Stimulated activated CD8-positive, alpha-beta memory T cell treated with anti-CD3 and anti-CD28 coated beads, Interleukin-15, amount 100 ng/mL, for 24 hours (primary cell): ENCODE measurements at places on chromosomes 3 and 15.

- DNase-seq = no peak
Measured at GRCh38 chr15:77688266-77688665, 55.6 kb upstream of the LINGO1 start.

DNA sequence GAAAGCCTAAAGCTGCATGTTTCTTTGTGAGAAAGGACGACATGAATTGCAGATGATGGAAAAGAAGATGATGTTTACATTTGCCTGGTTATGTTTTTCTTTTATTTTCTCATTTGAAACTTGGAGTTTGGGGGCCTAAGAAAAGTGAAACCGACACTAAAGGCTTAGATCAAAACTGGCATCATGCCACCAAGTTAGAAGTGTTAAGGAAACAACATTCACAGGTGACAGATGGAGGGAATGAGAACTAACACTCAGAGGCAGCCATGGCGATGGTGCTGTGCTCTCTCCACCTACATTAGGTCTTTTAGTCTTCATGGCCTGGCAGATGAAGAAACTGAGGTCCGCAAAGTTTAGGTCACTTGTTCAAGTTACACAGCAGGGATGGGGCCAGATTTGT, 923.6 kb downstream of the TUSC7 start:
- no peak for DNase-seq

DNA sequence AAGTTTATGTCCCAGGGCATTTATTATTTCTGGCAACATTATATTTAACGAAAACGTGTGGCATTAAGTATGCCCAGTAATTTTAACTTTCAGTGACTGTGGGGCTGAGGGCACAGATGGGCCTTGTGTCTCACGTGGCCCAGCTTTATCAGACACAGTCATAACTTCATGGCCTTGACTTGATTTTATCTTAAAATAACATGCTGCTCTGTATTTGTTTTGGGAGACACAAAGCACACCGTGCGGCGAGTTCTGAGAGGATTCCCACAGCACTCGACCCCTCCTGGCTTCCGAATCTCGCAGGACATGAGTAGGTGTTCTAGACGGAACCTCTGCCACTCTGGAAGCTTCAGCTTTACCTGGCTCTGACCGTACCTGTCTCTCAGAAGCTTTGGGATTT, 180.8 kb downstream of the ADAMTS17 start:
- DNase-seq = no peak

DNA sequence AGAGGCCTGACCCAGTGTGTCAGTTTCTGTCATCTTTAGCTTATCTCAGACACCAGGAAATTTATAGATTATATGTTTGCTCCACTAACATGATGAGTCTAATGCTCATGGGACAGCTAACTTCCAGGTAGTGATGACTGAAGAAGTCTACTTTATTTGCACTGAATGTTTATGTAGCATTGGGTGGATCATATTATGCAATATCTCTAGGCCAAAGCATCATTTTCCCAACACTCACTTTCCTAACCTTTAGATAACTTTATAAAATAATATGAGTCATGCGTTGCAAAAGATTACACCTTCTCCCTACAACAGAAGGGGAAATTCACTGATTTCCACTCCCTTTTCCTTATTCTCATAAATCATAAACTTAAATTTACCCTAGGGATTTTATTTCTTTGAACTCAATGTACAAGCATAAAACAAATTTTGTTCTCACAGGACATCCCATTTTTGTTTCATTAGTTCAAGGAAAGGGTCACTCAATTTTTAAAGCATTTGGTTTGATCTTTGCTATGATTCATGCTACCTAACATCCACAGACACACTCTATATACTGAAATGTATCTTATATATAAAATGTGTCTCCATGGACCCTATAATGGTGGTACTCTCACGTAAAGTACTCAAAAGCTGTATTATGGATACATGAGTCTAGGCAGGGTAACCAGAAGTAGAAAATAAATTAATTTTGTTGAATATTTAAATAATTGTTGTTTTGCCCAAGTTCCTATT, 225.2 kb downstream of the WDR72 start:
- no peak for DNase-seq

DNA sequence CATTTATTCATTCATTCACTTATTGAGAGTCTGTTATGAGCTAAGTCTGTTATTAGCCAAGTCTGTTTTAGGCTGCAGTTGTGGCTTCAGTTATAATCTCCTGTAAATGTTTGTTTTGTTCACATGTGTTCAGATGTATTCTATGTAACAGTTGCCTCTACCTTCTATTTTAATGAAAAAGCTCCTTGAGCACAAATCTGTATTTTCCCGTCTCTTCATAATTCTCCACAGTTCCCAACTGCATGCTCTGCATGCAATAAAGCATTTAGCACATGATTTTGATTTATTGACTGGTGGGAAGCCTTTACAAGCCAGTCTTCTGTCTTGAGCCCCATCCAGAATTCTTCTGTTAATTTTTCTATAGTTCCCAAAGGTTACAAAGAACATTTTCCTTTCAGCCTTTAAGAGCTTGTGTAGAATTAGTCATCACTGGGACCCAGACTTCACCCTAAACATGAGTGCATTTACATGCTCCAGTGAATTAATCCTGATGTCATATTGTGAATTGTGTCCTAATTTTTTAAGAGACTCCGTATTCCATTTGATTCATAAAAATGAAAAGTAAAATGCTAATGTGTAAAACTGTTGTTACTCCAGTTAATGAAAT, 122.3 kb upstream of the NR2E3 start:
- no peak for DNase-seq

DNA sequence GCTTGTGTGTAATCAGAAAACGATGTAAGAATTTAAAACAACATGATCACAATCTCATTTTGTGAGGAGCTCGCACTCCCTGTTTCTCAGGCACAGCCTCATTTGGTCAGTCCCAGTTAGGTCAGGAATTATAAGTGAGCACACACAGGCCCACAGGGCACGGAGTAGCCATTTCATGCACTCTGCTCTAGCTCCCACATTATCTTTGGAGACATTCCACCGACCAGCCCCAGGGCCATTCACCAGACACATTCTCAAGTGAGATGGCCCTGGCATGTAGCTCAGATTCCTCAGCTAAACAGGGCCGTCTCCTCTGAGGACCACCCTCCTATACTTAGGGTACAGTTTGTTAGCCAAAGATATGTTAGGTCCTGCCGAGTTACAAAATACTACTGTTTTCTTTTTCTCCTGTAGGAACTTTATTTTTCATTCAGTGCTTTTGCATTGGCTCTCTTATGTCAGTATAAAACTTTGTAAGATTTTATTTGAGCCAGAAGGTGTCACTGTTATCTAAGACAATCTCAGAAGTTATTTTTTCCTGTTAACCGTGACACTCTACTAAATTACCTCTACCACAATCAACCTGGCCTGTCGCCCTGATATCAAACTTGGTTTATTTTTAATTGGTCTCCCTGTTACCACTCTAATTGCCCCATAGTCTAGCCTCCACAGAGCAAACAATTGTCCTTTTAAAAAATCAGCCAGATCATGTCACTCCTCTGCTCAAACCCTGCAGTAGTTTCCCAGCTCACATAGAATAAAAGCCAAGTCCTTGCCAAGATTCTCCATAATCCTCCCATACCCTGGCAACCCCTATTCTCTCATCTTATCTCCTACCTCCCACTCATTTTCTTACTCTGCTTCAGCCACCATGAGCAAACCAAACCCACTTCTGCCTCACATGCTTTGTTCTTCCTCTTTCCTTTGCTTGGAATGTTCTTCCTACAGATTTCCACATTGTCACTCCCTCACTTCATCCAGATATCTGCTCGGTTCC, 105.7 kb downstream of the PPP2R3A start:
- DNase-seq = no peak

DNA sequence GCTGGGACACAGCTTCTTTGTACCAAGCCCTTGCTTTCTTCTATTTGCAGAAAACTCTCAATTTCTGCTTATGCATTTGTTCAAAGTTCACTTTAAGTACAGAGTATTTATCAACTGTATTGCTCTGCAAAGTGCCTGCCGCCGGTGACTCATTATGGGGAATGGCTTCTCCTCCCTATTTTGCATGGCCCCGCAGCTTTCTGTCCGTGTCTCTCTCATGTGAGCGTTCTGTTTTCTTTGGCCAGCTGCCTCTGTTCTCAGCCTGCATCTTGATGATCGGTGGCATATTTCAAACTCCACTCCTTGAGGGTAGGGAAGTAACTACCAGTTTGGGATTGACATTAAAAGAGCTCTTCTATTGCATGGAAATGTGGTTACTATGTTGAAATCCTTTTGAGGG, 28.6 kb upstream of the ST8SIA2 start:
- no peak for DNase-seq

GRCh38 chr15:81176291-81176893, 20.3 kb upstream of the IL16 start:
- DNase-seq = no peak

- no peak for DNase-seq
Measured at GRCh38 chr3:63151897-63152296, 126.2 kb upstream of the SYNPR start.

DNA sequence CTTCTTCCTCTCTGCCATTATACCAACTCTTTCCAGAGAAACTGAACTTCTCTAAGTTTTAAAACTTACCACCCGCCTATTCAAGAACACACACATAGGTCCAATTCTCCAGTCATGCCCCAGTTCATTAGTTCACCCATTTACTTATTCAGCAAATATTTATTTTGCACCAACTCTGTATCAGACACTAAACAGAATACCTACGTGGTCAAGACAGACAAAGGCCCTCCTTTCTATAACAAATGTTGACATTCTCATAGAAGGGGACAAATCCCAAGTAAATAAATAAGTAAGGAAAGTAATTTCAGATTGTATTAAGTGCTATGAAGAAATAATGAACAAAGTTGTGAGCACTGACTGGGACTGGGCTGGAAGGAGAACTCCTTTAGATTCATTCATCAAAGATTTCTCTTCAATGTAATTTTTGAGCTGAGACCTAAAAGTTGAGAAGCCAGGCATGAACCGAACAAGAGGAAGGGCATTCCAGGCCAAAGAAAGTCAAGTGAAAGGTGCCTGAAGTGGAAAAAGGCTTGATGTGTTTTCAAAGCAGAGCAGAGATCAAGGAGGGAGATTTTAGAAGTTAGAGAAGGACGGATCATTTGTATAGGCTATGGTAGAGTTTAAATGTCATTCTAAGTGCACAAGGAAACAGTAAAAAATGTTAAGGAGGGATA, 120.4 kb downstream of the P3H2 start:
- no peak for DNase-seq

DNA sequence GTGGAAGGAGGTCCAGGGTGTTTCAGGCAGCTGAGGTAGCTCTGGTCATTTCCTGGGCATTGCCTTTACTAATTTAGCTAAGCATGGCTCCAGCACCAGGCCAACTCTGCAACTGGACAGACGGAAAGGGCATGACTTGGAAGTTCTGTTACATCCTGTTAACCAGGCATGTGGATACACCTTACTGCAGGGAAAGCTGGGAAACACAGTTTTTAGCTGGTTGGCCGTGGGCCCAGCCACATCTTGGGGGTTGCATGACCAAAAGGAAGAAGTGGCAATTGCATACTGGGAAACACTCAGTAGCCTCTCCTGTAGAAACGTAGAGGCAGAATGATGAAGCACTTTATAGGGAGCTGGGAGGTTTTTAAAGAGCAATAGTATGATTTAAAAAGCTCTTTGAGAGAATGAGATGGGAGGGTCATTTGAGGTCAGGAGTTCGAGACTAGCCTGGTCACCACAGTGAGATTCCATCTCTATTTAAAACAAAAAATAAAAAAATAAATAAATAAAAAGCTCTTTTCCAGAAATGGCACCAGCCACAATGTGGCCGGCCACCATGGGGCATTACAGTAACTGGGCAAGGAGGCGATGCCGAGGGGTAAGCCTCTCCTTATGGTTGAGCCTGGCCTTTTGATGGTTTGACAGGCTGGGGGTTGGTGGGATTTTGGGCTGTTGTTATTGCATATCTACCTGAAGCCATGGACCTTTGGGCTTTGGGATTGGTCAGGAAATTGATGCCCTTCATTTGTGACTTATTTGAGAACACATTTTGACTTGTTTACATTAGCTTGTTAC, 28.6 kb downstream of the TRAK1 start:
- no peak for DNase-seq

- DNase-seq = no peak
Measured at GRCh38 chr3:59660376-59660775, 610.6 kb upstream of the CFAP20DC start.

GRCh38 chr15:94233441-94233840, 2.1 kb downstream of the MCTP2 start:
- DNase-seq = no peak

DNA sequence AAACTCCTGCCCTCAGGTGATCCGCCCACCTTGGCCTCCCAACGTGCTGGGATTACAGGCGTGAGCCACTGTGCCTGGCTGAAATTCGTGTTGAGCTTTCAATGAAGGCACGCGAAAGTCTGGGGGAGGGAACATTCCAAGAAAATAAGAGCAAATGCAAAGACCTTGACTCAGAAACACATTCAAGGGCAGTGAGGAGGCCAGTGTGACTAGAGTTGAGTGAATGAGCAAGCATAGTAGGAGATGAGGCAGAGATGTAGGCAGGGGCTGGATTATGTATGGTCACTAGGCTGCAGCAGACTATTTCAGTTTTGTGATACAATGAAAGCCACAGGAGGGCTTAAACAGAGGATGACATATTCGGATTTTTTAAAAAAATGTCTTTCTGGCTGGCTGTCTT, 67.0 kb downstream of the SCN11A start:
- no peak for DNase-seq

DNA sequence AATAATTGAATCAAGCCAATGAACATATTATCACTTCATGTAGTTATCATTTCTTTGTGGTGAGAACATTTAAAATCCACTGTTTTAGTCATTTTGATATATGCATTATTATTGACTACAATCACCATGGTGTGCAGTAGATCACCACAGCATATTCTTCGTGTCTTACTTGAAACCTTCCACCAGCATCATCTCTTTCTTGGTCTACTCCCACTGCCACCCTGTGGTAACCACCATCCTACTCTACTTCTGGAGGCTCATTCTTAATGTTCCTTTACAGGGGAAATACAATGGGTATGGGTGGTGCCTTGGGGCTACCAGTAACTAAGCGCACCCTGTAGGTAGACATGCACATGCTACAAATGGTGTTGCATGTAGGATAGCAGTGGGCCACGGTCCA, 25.4 kb downstream of the PXK start:
- no peak for DNase-seq

DNA sequence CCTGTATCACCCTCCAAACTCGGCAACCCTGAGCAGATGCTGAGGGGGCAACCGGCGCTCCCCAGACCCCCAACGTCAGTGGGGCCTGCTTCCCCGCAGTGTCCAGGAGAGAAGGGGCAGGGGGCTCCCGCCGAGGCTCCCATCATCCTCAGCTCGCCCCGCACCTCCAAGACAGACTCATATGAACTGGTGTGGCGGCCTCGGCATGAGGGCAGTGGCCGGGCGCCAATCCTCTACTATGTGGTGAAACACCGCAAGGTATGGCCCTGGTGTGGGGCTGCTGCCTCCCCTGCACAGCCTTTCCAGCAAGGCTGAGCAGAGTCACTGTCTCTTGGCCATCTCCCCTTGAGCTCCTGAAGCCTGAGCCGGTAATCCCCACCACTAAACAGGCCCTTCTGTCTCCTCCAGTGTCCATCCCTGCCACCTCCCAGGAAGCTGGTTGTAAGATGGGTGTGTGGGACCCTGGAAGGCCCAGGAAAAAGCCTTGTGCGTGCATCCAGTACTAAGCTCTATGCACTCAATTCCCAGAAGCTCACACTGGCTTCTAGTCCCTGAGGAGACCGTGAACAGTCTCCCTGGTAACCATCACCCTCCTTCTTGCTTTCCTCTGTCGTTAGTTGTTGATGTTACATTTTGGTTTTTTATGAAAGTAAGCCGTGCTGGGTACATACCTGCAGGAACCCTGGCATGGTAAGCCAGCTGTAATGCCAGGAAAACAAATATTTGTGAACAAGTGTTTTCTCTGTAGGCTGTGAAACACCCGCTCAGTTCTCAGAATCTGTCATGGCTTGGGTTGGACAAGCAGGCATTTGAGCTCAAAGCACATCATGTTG, 63.3 kb downstream of the BOC start:
- no peak for DNase-seq
